Activated T-cell treated with anti-CD3 and anti-CD28 coated beads, Interleukin-2, amount 50 U/mL, for 4 hours (primary cell): ENCODE measurements at places on chromosomes 1 and 21. TPM values are rescaled to one million over a fixed set of nuclear protein-coding genes. Genes with fewer than 3 reads are reported as not detected.

GRCh38 chr21:21921410-21922232, 923.4 kb downstream of the NCAM2 start:
- DNase-seq: no peak

- DNase-seq: no peak
Observed at GRCh38 chr21:45080232-45080631, 5.9 kb downstream of the ADARB1 start.

DNA sequence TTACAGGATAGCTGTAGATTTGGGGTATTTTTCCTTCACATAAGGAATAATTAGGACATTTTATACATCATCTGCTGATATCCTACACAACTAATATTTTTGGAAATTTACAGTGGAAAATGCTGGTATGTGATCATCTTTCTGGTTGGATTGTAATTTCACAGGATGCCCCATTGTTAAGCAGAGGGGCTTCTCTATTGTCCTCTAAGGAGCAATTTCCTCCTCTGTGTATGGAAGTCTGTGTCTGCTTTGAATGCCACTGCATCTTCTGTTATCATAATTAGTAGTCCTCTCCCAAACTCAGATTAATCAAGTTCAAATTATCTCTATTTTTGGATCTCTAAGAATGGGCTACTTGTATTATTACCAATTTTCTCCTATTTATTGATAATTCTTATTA, 988.1 kb upstream of the B3GALT2 start:
- no peak for DNase-seq

HES2 gene
- total RNA-seq: not detected

DNA sequence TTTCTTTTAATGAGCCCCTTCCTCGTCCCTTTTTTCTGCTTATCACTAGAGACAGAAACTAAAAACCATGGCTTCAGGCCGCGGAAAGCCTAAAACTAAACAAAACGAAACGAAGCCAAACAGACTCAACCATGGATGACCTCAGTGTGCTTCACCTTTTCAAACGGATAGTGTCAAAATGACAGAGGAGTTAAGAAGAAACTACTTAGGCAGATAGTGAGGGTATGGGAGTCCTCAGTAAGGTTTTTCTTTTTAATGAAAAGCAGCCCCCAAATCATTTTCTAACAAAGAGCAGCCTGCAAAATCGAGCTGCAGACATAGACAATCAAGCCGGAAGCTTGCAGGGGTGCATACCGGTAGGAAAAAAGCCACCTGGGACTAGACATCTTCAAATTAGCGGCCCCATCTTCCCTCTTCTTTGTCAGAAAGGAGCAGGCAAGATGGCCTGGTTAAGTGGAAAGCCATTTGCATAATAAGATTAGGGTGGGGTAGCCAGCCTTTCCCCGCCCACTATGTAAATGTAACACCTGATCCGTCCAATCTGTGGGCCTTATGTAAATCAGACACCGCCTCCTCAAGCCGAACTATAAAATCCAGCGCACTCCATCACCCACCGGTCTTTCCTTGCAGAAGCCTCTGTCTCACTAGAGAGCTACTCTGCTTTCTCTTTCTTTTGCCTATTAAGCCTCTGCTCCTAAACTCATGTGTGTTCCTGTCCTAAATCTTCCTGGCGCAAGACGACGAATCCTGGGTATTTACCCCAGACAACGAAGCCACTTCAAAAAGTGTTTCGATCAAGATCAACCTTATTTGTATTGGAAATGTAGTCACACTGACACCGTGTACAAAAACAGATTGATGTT, 6.2 kb upstream of the ERO1B start:
- DNase-seq: no peak

DNA sequence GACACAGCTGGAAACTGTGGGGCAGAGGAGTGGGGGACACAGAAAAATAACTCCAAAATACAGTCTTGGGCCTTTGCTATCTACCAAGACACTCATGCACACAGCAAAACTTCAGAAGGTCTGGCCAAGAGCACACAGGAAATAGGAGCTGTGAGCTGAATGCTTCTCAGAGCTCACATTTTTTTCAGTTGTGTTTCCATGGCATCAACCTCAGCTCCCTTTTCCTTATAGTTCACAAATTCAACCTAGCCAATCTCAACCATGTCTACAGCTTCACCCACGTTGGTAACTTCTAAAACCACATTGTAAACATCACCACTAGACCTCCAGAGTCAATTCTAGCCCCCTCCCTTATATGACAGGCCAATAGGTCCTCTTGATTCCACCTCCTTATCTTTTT, 19.6 kb upstream of the SYNJ1 start:
- DNase-seq: no peak
